ENCODE measurements at places on chromosomes 5 and 9. TPM values are rescaled to one million over a fixed set of nuclear protein-coding genes. Genes with fewer than 3 reads are reported as not detected.

The SLC34A1 gene
- total RNA-seq: 0.38 TPM

The PCDHA6 gene
- not detected for total RNA-seq

The TXNDC8 gene
- total RNA-seq: not detected

The IFNB1 gene
- not detected for total RNA-seq

The SH3TC2 gene
- not detected for total RNA-seq

The GGTA1 gene
- not detected for total RNA-seq

The MUSK gene
- total RNA-seq: not detected

The PKD2L2 gene
- total RNA-seq: not detected

The MCIDAS gene
- not detected for total RNA-seq

The PARP8 gene
- 72.7 TPM for total RNA-seq

The CAVIN4 gene
- 0.12 TPM for total RNA-seq

The DMRT3 gene
- total RNA-seq: not detected

The ZNF367 gene
- 23.2 TPM for total RNA-seq

The SEMA6A gene
- total RNA-seq: not detected

The CDC20B gene
- total RNA-seq: not detected

The NR2F1-AS1 gene
- not detected for total RNA-seq

The CCDC192 gene
- not detected for total RNA-seq

The KIF20A gene
- total RNA-seq: 44.9 TPM

The PCDHB4 gene
- total RNA-seq: not detected

The SPATA31E1 gene
- not detected for total RNA-seq

The PROB1 gene
- 2.8 TPM for total RNA-seq

The ABO gene
- 0.50 TPM for total RNA-seq

The SHC3 gene
- not detected for total RNA-seq

The PCDHGA11 gene
- 0.05 TPM for total RNA-seq

The BAAT gene
- not detected for total RNA-seq

The EIF4E1B gene
- not detected for total RNA-seq

The ADRB2 gene
- 0.83 TPM for total RNA-seq

The LEAP2 gene
- total RNA-seq: 2.9 TPM

The MYOZ3 gene
- not detected for total RNA-seq

The IFNK gene
- total RNA-seq: not detected

The SHROOM1 gene
- total RNA-seq: 0.91 TPM

The VLDLR gene
- total RNA-seq: 5.2 TPM
